ENCODE measurements at places on chromosomes 16 and 17.
A peak's percentile ranks its signal among the peaks of the same experiment; 100 is the strongest.

DNA sequence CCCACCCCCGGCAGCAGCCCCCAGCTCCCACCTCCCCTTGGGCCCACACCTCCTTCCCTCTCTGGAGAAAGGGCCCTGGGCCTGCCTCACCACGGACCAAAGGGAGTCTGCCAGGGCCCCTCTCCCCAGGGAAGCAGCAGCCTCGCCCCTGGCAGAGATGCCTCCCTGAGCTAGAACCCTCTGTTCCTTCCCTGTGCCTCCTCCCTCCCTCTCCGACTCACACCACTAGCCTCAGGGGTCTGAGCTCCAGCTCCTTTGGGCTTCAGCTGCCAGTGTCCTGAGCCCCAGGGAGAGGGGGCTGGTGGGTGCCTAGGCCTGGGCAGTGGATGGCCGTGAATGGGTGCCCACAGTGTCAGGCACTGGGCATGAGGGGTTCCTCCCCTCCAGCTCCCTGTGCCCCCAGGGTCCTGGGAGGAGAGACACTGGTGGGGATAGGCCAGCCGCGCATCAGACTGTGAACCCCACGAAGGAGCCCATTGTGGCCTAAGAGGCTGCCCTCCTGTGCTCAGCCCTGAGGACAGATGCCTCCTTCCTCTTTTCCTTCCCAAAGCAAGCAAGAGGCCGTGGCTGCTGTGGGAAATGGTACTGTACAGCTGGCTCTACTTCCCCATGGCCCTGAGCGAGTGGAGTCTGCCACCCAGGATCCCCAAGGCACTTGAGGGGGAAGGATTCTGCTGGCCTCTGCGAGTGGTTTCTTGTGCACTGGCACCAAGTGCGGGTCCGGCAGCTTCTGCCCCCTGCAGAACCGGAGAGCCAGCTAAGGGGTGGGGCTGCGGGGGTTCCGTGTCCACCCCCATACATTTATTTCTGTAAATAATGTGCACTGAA is 20.7 kb downstream of the MMP15 start:
- DNase-seq, result no peak

- DNase-seq, result no peak
Observed at GRCh38 chr16:87691686-87692079, 74.1 kb downstream of the KLHDC4 start.

GRCh38 chr17:65745241-65745640 is 183.8 kb upstream of the AXIN2 start:
- DNase-seq, result no peak

DNA sequence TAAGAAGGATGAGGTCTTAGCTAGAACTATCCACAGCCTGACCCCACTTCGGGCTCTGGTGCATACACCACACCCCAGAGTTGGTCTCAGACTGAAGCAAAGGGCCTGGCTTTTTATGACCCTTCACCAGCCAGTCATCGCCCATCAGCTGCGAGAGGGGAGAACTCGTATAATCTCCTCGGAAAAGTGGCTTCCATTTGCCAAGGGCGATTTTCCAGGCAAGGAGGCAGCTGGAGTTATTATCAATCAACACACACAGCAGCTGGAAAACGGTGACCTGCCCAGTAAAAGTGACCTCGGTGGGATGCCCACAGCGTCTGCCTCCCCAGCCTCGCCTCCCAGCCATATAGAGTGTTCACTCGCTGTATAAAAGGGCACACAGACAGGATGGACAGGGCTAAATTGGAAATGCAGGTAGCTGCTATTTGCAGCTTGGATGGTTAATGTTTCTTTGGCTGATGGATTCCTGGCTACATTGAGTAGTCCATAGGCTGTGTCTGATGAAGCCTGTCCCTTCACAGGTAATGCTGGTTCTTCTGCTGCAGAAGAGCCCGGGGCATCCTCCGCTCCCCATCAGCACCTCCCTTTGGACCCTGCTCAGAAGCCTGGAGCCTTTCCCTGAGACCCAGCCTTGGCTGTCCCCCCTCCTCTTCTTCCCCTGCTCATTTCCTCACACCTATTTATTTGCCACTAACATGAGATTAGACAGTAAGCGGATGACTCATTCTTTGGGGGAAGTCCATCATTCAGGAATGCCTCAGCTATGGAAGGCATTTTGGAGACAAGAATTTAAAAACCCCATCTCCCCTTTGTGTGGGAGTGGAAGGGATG is 45.7 kb downstream of the TMEM186 start:
- DNase-seq, result peak; percentile 73

DNA sequence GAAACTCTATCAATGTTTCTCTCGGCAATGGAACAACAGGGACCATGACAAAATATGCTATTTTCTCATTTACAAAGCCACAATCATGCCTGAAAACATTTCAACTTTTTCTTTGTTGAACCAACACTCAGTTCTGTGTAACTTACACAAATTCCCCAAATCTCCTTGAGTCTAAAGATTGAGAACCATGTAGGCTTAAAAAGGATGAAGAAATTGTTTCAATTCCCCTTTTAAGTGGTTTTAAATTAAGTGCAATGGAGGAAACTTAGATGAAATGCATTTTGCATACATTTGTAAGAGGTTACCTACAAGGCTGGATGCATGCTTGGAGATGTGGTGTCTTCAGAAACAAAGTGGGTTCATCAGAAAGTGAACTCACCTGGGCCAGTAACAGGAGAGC is 566.4 kb upstream of the CDH11 start:
- no peak for DNase-seq

DNA sequence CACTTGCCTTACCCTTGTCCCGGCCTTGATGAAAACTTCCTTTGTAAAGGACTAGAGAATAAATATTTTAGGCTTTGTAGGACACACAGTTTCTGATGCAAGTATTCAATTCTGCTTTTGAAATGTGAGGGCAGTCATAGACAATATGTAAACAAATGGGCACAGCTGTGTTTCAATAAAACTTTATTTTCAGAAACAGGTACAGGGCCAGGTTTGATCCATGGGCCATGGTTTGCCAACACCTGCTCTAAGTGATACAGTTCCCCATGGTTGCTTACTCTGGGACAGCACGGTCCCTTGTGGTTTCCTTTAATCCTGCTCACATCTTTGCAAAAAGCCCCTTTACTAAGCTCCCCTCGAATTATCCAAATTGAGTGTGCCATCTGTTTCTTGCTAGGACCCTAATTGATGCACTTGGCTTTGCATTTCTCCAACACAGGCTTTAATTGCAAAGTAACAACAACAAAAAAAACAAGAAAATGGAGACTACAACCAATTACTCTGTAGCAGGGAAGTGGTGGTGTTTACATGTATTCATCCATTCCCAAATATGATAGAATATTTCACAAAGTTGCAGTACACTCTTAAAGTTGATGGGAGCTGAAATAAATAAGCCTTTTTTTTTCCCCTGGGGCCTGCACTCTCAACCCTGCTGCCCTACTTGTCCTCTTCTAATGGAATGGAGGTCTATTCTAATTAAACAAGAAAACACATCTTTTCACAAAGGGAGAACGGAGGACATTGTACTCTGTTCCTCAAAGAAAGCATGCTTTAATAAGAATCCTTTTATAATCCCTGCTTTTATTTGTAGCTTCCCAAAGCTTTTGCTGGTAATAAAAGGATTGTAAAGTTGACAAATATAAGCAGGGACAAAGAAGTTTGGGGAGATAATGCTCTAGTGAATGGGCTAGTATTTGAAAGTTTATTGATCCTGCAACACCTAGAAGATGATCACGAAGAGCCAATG is 37.7 kb upstream of the TOX3 start:
- DNase-seq, result no peak

GRCh38 chr16:12769525-12769924 is 34.2 kb downstream of the CPPED1 start:
- DNase-seq, result no peak

- no peak for DNase-seq
Observed at GRCh38 chr16:68512183-68512582, 26.9 kb upstream of the ZFP90 start.

DNA sequence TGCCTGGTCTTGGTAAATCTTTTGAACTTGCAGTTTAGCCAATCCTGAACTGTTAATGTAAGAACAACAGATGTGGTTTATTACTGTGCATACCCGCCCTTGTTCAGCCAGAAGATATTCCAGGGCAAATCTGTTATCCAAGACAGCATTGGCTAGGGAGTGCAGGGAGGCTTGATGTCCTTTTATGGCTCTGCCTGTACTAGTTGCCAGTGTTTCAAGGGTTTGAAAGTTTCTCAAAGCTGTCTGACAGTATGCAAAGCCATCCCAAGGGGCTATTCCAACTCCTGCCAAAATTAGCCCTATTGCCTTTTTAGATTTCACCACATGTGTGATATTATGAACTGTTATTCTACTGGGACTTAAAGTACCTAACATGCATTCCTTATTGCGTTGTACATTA is 30.1 kb downstream of the LCMT1 start:
- DNase-seq, result no peak

DNA sequence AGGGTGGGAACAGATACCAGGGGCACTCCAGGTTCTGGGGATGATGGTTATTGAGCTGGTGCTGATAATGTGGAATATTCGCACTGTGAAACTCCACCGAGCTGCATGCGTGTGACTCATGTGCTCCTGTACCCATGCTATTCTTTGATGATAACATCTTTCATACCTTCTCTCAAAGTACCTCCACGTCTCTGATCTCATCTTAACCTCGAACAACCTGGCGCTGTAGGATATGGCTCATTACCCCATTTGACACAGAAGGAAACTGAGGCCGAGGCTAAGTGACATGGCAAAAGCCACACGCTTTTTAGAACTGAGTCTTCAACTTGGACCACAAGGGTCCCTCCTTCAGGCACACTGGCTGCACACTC is 30.2 kb upstream of the MRPS23 start:
- no peak for DNase-seq

DNA sequence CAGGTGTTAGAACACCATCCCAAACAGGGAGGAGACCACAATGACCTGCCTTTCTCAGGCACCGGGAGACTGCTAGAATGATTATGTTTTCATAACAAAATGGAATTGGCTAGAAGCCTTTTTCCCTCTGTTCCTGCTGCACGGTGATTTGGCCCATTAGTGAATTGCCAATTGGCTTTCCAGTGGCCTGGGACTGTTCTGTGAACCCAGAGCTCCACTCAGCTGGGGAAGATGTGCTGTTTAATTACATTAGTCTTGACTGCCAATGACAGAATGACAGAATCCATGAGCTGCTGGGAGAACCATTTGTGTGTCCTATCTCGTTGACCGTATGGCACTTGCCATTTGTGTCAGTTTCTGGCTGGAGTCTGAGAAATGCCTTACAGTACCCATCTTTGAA is 242.9 kb downstream of the CDH11 start:
- no peak for DNase-seq

DNA sequence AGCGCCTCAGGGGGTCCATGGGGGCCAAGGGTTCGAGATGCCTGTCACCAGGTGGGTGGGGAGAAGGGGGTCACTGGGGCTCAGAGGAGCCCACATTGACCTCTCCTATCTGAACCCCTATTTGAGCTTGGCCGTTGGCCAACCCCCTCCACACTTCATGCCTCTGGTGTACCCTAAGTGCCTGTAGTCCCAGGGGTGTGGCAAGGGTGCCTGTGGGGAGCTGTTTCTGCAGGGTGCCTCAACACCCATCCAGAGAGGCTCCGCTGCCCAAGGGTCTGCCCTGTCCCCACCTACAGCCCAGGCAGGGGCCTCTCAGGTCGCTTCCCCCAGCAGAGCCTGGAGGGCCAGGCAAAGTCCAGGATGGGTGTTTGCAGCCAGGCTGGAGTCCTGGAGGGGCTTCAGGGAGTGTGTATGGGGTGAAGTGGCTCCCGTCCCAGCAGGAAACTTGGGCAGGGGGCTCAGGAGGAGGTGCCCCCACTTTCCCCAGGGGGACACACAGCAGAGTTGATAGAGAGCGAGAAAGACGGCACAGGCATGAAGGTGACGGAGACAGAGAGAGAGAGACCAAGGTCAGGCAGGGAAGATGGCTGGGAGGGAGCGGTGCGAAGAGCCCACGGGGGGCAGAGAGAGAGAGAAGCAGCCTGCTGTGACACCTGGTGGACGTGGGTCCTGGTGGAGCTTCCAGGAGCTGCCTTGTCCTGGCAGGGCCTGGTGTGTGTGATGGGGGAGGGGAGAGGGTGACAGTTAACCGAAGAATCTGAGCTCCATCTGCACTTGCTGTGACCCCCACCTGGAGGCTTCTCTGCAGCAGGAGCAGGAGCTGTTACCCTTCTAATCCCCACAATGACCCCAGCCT is at the start of gene SEPTIN12:
SEPTIN12 (minus strand) TSS at position 719 of the 856 bp plus-strand sequence; CDS start at position 19, 700 bp downstream.
- DNase-seq, result no peak

DNA sequence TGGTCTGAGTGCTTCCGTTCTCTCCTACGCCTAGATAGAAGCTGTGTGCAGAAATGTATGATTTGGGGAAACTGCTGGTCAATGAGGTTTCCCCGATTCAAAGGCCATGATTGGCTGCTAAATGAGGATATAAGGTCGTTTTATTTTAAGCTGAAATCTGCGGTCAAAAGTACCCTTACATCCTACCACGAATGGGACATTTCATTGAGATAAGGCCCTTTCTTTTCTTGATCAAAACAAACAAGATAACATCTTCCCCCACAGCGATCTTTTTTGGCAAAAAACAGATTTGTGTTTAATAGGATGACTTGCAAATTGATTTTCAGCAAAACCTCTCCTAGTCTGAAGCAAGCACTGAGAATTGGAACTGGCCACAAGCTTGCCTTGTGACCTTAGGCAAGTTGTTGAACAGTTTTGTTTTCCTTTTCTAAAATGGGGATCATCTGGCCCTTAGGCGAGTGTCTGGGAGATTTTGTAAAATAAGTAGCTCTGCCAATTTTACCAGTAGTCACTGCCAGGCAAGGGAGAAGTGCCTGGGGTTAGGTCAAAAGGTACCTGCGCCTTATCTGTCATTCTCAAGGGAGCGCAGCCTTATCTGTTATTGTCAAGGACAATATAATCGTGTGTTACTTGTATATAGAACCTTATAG is 635 bp downstream of the SCPEP1 start:
- no peak for DNase-seq

GRCh38 chr16:64391063-64391600 is 730.7 kb downstream of the CDH11 start:
- DNase-seq, result no peak

- no peak for DNase-seq
Observed at GRCh38 chr17:38926293-38927070, 1.1 kb downstream of the LASP1NB start.

DNA sequence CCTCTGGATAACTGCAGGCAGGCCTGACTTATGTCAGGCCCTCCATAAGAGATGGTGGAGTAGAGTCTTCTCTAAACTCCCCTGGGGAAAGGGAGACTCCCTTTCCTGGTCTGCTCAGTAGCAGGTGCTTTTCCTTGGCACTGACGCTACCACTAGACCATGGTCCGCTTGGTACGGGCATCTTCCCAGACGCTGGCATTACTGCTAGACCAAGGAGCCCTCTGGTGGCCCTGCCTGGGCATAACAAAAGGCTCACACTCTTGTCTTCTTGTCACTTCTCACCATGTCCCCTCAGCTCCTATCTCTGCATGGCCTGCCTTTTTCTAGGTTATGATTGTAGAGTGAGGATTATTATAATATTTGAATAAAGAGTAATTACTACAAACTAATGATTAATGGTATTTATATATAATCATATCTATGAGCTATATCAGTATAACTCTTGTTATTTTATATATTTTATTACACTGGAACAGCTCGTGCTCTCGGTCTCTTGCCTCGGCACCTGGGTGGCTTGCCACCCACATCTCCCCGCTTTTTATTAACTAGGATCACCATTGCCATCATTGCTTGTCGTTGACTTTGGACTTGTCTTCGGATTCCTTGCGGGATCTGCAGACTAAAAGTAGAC is 59.8 kb upstream of the ARL4D start:
- DNase-seq, result no peak

- no peak for DNase-seq
Observed at GRCh38 chr16:6524501-6524900, 808.1 kb upstream of the RBFOX1 start.

- DNase-seq, result no peak
Observed at GRCh38 chr16:8370374-8371270, 219.7 kb downstream of the TMEM114 start.

- no peak for DNase-seq
Observed at GRCh38 chr16:65318138-65318537, 196.3 kb upstream of the CDH11 start.

GRCh38 chr16:14070555-14070876 is 603 bp upstream of the MRTFB start:
- DNase-seq, result no peak
